ENCODE measurements at places on chromosomes 2 and 18.

DNA sequence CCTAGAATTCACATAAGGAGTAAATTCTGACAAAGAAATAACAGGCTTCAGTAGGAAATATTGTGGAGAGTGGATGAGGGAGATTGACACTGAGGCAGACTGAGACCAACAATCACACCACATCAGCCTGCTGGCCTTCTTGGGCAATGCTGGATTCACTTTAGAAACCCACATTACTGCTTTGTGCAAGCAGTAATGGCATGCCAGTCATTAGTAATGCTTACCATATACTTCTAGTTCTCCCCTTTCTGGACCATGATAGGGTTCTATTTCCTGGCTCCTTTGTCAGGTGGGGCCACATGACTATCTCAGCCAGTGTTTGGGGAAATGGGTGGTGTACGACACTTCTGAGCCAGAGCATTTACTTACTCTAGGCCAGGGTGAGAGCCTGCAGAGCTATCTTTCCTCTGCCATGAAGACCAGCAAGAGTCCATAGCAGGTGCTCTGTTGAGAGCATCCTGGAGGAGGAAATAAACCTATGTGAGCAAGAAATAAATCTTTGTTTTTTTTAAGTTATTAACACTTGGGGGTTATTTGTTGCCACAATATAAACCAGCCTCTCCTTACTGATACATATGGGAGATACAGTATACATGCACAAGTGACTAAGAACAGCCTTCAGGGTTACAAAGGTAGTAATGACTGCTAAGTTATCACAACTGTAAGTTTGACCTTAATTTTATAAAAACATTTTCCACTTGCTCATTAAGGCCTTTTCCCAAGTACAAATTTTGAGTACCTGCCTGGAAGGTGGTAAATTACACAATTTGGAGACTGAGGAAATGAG is 89.3 kb upstream of the TANK start:
- DNase-seq, result no peak

DNA sequence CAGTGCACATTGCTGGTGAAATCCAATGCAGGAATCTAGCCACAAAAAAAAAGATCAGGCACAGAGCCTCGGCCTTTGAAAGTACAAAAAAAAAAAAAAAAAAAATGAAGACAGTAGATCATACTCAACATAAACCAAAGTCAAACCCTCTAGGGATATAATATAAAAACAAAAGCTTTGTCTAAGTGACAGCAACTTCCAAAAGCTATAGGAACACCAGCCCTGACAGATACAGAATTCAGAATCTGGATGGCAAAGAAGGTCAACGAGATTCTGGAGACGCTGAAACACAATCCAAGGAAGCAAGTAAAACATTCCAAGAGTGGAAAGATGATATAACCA is 54.0 kb upstream of the SCN1A start:
- DNase-seq, result no peak

GRCh38 chr2:4445821-4446220 is 742.4 kb downstream of the DCDC2C start:
- no peak for DNase-seq

DNA sequence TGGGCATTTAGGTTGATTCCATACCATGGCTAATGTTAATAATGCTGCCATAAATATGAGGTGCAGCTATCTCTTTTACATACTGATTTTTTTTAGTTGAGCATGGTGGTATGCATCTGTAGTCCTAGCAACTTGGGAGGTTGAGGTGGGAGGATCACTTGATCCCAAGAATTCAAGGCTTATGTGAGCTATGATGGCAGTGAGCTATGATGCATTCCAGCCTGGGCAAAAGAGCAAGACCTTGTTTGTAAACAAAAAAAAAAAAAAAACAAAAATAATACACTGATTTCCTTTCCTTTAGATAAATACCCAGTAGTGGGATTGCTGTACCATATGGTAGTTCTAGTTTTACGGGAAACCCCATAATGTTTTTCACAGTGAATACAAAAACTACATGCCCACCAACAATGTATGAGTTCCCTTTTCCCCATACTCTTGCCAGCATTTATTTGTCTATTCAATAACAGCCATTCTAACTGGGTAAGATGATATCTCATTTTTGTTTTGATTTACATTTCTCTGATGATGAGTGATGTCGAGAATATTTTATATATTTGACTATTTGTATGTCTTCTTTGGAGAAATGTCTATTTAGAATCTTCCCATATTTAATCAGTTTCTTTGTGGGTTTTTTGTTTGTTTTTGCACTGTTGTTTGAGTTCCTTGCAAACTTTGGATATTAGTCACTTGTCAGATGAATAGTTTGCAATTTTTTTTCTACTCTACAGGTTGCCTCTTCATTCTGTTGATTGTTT is 281.0 kb upstream of the KYNU start:
- no peak for DNase-seq

- DNase-seq, result no peak
Measured at GRCh38 chr18:41719808-41720207, 235.2 kb upstream of the PIK3C3 start.

DNA sequence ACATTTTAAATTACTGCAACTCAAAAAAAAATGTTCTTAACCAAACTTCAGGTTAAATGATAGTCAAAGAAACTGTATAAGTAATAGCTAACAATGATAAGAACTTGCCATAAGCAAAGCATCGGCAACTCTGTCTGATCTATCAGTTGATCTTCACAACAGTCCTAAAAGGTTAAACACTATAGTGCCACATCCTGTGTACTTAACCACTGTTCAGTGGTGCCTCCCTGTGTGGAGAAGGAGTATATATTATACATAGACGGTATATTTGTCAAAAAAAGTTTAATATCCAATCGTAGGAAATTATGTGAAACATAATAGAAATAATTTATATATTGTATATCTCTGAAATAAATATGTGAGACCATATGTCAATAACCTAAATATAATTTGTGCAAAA is 13.0 kb downstream of the DTNA start:
- DNase-seq, result no peak

DNA sequence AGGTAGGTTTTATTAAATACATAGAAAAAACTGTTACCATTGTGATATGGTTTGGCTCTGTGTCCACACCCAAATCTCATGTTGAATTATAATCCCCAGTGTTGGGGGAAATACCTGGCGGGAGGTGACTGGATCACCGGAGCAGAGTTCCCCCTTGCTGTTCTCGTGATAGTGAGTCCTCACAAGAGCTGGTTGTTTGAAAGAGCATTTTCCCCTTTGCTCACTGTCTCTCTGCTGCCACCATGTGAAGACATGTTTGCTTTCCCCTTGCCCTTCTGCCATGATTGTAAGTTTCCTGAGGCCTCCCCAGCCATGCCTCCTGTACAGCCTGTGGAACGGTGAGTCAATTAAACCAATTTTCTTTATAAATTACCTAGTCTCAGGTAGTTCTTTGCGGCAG is 352.7 kb upstream of the SLC39A10 start:
- no peak for DNase-seq

DNA sequence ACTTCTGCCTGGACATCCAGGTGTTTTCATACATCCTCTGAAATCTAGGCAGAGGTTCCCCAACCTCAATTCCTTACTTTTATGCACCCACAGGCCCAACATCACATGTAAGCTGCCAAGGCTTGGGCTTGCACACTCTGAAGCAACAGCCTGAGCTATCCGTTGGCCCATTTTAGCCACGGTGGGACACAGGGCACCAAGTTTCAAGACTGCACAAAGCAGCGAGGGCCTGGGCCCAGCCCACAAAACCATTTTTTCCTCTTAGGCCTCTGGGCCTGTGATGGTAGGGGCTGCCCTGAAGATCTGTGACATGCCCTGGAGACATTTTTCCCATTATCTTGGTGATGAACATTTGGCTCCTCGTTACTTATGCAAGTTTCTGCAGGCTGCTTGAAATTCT is 5.9 kb downstream of the C2orf69 start:
- no peak for DNase-seq

- no peak for DNase-seq
Measured at GRCh38 chr18:44453505-44453904, 227.2 kb upstream of the SETBP1 start.

DNA sequence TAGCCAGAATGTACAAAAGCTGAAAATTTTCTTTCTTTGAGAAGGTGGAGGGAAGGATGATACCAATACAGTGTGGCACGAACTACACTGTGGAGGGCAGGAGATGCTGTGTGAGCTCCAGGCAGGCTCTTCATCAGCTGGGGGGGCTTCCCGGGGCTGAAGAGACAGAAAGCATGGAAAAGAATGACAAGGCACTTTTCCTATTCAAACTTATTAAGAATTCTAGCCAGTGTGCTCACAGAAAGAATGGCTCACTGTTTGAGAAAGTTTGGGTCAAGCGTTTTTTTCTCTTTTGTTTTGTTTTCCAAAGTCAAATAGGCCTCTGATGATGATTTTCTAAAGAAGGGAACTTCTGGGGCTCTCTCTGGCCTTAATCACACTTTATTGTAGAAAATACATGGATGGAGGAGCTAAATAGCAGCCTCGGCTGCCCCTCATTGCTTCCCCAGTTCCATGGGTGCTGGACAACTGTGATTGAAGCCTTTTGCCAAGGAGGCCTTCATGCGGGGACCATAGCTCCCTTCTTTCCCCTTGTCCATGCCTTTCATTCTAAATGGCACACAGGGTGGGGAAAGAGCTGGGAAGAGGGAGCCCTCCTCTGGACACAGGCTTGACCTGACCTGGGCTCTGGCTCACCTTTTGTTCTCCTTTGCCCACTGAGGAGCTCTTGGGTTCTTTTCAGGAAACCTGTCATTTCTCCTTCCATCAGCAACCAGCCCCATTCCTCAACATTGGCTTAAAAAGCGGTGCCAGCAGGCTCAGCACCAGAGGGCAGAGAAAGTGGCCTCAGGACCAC is 130.6 kb downstream of the TDRD15 start:
- DNase-seq, result no peak

- DNase-seq, result no peak
Measured at GRCh38 chr2:54164106-54164505, 48.7 kb downstream of the ACYP2 start.

All from activated CD4-positive, alpha-beta T cell treated with anti-CD3 and anti-CD28 coated beads, Interleukin-2, amount 10 ng/mL, durations not matched to agents 7 days and 5 days (primary cell).